ENCODE measurements at places on chromosomes 1 and 21.
A peak's percentile ranks its signal among the peaks of the same experiment; 100 is the strongest.

DNA sequence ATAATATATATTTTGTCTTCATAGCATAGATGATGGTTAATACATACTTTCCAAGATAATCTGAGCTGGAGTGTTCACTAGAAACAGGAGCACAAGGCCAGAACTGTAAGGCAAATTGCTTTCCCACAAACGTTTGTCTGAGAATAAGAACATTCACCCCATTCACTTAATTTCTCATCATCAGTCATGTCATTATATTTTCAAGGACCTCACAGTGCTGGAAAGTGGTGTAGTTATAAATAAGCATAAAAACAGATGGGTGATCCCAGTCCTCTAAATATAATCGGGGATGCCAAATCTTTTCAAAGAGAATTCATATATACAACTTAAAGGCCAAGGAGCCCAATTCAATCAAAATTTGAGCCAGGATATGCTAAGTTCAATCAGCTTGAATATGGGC is 8.4 kb downstream of the PRRX1 start:
- DNase-seq = no peak

DNA sequence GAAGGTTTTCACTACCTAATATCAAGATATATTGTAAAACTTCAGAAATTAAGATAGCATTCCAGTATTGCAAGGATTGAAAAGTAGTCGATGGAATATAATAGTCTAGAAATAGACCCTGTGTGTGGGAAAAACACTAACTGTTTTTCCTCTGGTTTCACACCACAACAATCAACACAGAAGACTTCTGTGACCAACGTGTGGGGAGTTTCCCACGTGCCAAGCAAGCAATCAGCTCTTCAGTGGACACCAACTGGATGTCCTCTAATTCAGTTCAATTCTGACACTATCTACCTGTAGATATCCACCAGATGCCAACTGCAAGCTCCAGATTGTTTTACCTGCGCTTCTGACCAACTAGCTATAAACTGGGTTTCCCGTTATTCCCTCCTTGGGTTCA is 12.1 kb downstream of the CD244 start:
- DNase-seq = no peak

DNA sequence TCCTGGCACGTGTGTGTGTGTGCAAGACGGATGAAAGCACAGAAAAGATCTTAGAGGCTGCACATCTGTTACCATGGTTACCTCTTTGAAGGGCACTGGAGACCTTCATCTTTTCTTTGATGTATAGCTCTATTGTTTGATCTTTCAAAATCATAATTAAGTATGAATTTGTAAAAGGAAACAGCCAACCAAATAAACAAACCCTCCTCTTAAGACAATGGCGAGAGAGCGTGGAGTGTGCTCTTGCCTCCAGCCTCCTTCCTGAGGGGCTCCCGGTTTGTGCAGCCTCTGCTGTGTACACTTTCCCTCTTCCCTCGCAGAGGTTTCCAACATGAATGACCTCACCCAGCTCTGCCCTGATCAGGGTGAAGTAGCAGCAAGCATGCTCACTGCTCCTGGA is 27.9 kb downstream of the CACNA1S start:
- DNase-seq = no peak

DNA sequence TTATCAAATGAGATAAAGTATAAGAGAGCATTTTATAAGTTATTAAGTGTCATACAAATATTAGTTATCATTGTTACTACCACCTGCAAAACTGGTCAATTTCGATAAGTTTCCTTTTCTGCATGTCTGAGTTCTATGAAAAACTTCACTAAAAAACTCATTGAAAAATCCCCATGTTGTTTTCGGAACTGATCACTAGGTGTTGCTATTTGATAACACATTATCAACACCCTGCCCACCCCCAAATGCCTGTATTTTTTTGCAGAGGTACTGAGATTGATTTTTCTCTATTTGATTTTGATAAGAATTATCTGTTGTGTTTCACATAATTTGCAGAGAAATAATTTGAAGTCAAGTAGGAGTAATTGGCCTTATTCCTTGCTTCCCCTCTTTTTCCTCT is 22.1 kb upstream of the DISP1 start:
- DNase-seq = peak; percentile 65

GRCh38 chr1:108012553-108012952 is 47.6 kb upstream of the VAV3 start:
- DNase-seq = no peak

GRCh38 chr1:5811419-5811818 is 180.8 kb downstream of the NPHP4 start:
- DNase-seq = no peak
